Activated naive CD4-positive, alpha-beta T cell treated with Interleukin-2 at 50 U/mL for 16 hours (primary cell): ENCODE measurements at places on chromosomes 2 and 18.

DNA sequence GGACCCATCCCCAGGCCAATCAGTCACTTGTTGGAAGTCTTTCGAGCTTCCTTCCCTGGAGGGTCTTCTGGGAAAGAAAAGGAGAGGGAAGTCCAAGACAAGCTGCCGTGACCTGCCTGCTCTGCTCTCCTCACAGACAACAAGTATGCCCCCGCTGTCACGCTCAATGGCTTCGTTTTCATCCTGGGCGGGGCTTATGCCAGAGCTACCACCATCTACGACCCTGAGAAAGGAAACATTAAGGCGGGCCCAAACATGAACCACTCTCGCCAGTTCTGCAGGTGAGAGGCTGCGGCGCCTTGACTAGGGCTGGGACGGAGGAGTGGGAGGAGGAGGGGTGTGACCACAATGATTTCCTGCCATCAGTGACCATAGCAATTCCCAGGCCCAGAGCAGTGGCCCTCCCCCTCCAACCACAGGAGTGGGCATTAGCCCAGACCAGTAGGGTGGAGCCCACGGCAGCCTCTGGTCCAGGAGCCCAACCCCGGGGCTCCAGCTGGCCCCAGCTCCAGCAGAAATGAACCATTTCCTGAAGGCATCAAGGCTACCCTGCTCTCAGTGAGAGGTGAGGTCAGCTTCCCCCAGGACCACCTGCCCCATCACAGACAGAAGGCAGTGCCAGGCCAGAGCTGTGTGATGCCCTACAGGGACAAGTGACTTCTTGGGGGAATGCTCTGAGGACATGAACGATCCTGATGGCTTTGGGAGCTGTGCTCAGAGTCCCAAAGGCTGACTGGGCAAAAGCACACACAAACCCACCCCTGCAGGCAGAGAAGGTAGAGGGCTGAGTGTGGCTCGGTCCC lies 223.1 kb downstream of the ATAD2B start:
- no peak for DNase-seq

DNA sequence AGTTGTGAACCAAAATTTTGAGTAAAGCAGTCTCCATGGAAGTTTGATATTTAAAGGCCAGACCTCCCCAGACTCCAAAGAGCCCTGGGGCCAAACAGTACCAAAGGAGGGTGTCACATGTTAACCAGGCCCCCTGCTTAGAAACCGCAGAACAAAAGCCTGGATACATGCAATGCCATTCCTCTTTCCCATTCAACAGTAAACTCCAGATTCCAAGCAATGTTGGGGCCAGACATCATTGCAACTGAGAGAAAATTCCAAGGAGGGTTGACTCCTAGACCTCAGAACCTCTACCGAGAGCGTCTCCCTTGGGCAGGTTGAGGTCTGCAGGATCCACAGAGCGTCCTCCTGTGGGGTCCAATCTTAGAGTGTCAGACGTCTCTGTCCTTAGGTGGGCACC lies 404.4 kb upstream of the SYT4 start:
- DNase-seq: no peak

DNA sequence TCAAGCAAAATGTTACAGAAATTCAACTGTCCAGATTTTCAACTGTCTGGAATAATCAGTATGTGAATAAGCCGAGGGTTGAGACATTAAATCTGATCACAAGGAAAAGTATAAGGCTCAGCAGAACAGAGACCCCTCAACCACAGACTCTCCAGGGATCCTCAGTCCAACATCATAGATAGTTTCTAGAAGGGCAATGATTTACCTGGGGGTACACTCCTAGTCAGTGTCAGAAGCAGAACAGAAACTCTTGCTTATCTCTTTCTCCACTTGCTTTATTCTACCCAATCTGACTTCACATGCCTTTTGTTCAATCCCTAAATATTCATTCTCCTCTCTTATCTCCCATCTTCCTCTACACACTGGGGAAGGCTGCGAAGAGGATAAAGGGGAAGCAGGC lies 36.4 kb downstream of the ICOS start:
- no peak for DNase-seq

DNA sequence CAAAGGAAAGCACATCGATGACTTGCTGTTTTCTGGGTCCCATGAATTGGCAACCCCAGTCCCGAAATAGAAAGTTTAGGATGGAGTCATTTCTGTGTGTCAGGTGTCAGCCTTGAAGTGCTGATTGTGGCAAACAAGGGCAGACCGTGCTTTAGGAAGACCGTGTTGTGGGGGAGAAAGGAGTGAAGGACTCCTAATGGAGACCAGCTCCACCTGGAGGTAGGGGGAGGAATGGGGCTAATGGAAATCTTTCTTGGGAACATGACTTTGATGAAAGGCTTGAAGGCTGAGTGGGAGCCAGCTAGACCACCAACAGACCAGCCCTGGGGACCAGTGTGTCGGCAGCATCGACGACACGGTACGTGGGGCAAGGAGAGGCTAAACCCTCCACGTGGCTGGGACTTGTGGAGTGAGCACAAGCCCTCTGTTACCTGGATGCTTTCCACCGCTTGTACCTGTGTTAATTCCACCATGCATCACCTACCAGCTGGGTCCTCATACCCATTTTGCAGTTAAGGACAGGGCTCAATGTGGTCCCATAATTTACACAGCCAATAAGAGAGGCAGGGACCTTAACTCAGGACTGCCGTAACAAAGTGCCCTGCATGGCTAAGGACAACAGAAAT lies 104.2 kb downstream of the SH3BP4 start:
- no peak for DNase-seq

DNA sequence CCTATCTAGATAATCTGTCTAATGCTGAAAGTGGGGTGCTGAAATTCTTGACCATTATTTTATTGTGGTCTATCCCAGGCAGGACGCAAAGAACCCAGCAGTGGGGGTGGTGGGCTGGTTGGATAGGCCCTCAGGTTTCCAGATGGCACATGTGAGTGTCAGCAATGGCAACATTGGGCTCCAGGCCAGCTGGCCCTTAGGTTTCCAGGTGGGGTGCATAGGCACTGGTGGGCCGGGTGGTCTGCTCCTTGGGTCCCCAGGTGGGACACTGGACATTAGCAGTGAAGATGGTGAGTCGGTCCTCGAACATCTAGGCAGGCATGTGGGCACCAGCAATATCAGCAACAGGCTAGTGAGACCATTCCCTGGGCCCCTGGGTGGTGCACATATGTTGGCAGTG lies 680.3 kb upstream of the ACVR2A start:
- DNase-seq: no peak

DNA sequence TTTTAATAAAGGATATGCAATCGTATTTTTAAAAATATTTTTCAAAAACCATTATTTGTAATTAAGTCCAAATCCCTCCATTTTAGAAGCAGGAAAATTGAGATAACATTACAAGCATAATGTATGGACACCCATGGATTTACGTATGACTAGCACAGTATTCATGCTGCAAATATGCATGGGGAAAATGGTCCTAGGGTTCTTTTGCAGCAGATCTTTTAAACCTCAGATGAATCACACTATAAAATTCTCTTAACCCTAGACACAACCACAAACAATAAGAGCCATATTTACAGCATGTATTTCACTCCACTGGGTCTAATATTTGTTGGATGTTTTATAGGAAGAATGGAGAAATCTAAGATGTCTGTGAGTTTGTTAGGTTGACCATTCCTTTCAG lies 453.4 kb downstream of the TGIF1 start:
- DNase-seq: no peak
